ENCODE measurements at places on chromosomes 5 and 9.

DNA sequence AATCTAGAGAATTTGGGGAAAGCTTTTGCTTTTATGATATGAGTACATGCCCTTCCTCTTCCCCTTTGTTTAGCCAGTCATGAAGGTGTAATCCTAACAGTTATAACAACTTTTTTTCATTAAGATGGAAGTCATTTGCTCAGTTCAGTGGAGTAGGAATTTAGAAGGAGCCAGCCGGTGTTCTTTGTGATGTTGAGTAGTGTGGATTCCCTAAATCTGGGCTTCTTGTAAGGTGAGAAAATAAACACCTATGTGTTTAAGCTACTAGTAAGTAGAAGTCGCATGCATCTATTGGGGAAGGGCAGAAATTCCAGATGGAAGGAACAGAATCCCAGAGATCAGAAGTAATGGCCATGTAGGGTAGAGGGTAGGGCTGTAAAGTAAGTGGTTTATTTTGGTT, 13.6 kb upstream of the CNTLN start:
- no peak for DNase-seq

- DNase-seq, result no peak
Observed at GRCh38 chr5:163658702-163659567, 153.5 kb downstream of the MAT2B start.

DNA sequence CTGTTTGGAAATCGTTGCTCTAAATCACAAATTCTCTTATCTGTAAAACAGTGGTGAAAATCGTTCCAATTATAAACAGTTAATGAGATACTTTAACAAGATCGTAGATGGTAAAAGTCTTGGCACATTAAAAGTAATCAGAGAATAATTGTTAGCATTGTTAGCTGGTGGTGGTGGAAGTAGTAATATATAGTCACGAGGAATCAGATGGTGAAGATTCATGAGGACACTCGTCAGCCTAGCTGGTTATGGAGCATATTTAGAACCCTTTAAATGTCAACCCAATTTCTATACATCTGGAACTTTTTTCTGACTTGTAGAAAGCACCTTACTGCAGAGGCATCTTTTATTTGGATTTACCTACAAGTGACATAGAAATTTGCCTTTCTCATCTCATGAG, 190.8 kb downstream of the TLE1 start:
- no peak for DNase-seq

GRCh38 chr9:71681708-71682272, 86.5 kb downstream of the CEMIP2 start:
- peak; percentile 10 for DNase-seq

DNA sequence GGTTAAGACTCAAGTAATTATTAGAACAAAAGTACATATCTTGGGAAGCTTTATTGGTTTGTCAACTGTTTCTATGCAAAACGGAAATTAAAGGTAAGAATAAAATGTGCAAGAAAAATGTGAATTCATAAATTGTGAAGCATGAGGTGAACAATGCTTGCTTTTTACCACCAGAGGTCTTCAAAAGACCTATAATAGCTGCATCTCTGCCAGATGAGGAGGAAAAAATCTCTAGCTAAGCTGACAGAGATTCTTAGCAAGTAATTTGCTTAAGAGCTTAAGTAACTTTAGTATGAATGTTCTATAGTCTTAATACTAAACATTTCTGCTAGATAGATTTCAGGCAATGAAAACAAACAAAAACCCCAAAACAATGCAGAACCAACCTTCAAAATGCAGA, 54.1 kb downstream of the MRPS30 start:
- DNase-seq, result no peak

- DNase-seq, result peak; percentile 50
Observed at GRCh38 chr9:123081824-123082223, 48.4 kb downstream of the GPR21 start.

GRCh38 chr5:110963495-110963894, 108.0 kb upstream of the TSLP start:
- no peak for DNase-seq

DNA sequence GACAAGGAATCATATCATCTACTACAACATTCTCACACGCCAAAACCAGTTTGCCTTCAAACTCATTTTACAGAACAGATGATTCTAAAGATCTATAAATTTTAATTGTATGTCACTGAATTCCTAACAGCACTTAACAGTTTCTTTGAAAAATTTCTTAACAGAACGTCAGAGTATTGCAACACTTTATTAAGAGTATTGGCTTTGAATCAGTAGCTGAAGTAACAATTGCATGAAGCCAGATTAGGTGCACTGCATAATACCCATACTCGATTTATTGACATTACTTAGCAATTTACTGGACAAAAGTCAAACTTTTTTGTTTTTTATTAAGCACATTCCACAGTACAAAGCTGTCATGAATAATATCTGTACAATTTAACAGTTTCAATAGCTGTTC, 75.8 kb downstream of the SMIM23 start:
- DNase-seq, result no peak

DNA sequence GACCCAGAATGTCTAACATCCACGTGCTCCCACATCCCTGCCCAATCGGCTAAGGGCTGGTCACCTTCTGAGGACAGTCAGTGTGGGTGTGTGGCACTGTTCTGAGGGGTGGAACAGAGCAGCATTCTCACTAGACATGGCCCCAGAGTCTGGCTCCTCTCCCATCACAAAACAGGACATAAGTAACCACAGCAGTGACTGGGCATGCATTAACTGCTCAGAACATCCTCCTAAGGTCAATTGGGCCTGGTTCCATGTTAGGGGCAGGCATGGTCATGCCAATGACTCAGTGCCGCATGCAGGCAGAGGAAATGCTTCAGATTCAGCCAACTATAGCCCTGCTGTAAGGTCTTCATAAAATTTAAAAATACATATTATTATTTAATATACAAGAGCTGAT, 12.9 kb downstream of the MACROH2A1 start:
- DNase-seq, result no peak

DNA sequence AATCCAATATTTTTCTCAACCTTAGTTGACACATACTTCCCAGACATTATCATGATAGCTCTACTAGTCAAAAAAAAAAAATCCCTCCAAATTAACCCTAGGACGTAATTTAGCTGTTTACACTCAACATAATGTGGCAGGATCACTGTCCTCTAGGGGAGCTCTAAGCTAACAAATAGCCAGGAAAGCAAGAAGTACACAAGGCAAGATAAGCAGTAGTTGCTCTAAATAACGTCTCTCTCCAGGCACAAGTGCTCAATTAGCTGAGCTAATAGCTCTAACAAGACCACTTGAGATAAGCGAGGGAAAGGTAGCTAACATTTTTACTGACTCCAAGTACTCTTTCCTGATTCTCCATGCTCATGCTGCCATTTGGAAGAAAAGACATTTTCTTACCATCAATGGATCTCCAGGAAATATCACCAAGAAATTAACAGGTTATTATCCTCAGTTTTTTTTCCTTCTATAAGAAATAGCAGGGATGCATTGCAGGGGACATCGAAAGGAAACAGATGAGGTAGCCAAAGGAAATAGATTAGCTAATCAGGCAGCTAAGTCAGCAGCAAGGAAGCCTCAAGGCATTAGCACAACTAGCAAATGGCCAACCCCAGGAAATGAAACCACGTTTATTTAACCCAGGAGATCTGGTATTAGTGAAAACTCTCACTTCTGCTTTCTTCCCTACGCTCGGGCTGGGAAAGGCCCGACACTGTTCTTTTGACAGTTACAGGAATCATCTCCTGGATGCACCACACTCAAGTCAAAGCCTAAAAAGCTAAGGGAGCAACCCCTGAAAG, 614.1 kb downstream of the PTPRD start:
- no peak for DNase-seq

DNA sequence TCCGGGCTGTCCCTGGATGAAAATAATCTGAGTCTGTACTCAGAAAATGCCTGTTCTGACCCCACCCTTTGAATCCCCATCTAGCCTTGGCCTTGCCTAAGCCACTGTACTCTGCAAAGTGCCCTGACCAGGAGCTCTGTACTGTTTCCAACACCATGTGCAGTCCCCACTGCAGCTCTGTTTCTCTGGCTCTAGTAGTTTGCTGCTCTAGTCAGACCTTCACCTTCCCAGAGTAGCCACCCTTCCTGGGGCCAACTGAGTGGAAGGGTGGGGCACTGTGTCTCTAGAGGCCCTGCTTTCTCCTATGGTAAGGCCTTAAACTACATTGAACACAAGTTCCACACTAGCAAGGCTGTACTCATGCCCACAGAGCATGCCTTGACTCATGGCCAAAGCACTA, 31.9 kb downstream of the P4HA2 start:
- DNase-seq, result no peak

DNA sequence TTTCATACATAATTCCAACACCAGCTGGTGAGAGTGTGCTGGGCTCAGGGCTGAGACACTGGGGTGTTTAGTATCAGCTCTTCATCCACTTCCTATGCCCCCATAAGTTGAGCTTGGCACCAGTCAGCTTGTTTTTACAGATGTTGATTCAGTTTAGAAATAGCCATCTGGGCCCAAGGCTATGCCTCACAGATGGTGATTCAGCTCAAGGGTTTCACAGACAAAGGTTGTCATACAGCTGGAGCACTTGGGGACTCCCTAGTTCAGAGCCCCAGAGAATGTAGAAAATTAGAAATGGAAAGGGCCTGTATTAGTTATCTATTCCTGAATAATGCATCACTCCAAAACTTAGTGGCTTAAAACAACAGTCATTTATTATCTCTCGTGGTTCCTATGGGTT, 10.3 kb upstream of the CRHBP start:
- DNase-seq, result no peak

DNA sequence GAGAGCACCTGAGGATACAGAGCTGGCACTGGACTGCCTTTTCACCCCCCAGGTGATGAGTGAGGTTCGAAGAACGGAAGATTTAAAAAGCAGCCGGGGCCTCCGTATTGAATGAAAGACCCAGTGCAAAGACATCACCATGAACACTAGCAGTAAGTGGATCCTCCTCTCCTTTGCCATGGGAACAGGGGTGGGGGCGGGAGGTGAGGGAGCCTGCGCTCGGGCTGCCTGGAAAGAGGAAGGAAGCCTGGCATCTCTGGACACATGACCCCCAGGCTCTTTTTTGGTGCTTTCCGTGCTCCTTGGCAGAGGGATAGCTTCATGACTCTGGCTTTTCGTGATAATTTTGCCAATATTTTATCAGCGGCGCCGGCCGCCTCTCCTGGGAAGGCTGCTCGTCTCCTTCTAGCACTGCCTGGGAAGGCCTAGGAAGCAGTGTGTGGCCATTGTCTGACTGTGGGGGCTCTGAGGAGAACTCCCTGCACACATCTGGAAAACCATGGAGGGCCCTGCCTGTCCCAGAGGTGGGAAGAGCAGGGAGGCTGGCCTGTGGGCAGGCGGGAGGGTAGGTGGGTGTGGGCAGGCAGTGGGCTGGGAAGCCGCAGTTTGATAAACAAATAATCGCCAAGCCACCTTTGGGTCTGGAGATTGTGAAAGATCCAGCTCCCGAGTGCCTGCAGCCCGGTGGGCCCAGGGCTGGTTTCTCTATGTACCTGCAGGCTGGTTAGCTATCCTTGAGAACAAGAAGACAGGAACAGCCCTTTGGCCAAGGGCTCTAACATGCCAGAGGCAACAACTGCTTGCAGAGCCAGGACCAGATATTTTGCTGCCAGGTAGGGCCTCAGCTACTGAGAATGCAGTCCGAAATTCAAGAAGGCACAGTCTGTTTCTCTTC, 911 bp downstream of the ABLIM3 start:
- no peak for DNase-seq

GRCh38 chr5:180085837-180086236, 14.3 kb upstream of the RNF130 start:
- DNase-seq, result no peak
